ENCODE measurements at places on chromosomes 7 and 10. TPM values are rescaled to one million over a fixed set of nuclear protein-coding genes. Genes with fewer than 3 reads are reported as not detected.

PHYHIPL gene
- total RNA-seq = 2.3 TPM

CALCR gene
- total RNA-seq = not detected

VAX1 gene
- not detected for total RNA-seq

ARHGEF35 gene
- total RNA-seq = 2.5 TPM

GNAI1 gene
- 35.7 TPM for total RNA-seq

FAM241B gene
- 0.18 TPM for total RNA-seq

TRIM8 gene
- total RNA-seq = 129 TPM

SDK1 gene
- 2.0 TPM for total RNA-seq

HOXA10 gene
- total RNA-seq = 24.8 TPM

GIMAP2 gene
- 1.2 TPM for total RNA-seq

SKIDA1 gene
- 0.29 TPM for total RNA-seq

HSPB1 gene
- 596 TPM for total RNA-seq

ANKRD61 gene
- total RNA-seq = not detected

TMEM184A gene
- not detected for total RNA-seq

RAPGEF5 gene
- 0.29 TPM for total RNA-seq

ACSL5 gene
- total RNA-seq = 1.4 TPM

ABCB4 gene
- total RNA-seq = 0.29 TPM

PDE6C gene
- total RNA-seq = not detected

NYAP1 gene
- 1.4 TPM for total RNA-seq

CRHR2 gene
- total RNA-seq = not detected

MYH16 gene
- not detected for total RNA-seq

DRGX gene
- not detected for total RNA-seq

C10orf67 gene
- 0.53 TPM for total RNA-seq

Measured in myometrial cell (primary cell).